CD4-positive, alpha-beta T cell treated with Interleukin-21 for 1 hour (primary cell): ENCODE measurements at places on chromosomes 11 and 22.

DNA sequence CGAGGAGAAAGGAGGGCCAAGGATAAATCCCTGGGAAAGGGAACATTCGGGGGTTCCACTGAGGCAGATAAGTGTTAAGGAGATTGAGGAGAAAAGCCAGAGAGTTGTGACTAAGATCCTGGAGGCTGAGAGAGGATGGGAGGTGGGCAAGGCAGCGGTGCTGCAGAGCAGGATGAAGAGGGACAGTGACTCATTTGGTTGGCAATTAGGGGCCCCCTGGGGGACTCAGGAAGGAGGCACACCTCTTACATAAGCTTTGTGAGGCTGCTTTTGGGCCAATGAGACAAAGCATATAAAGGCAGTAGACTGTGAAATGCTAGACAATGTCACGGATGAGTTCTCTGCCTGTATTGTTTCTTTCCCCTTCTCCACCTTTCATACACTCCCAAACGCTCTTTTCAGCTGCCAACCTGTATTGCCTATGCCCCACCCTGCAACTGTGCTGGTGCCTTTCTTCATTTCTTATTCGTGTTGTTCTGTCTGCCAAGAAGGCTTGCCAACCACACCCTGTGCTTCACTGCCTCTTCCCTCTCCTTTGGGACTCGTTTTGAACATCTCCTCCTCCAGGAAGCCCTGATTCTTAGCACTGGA is 246.8 kb upstream of the KIRREL3 start:
- DNase-seq, result no peak

GRCh38 chr22:47476231-47476630 is 713.8 kb downstream of the TBC1D22A start:
- DNase-seq, result no peak

- no peak for DNase-seq
Observed at GRCh38 chr11:57094181-57094935, 87.4 kb upstream of the LRRC55 start.

DNA sequence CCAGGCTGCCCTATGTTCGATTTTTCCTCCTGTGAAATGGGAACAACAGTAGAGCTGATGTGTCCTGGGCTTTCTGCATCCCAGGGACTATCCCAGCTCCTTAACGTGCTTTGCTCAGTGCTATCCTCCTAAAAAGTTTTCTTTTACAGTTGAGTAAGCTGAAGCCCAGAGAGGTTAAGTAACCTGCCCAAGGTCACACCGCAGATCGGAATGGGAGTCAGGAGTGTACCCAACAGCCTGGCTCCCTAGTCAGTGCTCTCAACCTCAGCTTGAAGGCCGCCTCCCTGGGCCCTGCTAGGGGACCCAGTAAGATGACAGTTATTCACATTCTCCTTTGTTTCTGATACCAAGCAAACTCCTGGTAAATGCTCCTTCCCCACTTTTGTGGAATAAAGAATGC is 45.9 kb downstream of the PARVB start:
- DNase-seq, result no peak

- DNase-seq, result no peak
Observed at GRCh38 chr11:19701421-19701820, 11.2 kb upstream of the NAV2 start.

DNA sequence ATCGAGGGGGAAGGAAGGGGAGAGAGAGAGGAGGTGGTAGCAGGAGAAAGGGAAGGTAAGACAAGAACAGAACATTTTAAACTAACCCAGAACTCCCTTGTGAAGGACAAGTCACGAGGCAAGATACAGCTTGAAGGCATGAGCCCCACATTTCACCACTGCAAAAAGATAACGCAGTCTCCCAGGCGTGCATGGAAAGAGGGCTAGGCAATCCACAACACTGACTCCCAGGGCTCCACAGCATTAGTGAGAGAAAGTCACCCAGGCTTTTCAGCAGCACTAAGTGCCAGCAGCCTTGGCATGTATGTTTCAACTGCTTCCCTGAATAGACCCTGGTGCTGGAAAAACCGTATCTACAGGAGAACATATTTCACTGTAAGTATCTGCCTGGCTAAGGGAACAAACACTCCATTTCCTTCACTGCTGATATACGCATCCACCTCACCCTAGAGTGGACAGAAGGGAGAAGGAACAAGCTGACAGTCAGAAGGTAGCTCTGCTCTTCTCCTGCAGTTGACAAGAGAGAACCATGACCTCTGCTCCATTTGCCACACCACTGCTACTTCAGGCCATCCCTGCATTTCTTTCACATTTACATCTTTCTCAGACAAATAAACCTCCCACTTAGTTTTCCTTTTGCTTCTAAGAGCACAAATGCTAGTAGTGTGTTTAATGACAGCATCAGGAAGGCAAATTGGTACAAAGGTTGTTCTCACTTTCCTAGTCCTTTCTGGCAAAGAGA is 87.9 kb downstream of the AMBRA1 start:
- no peak for DNase-seq

DNA sequence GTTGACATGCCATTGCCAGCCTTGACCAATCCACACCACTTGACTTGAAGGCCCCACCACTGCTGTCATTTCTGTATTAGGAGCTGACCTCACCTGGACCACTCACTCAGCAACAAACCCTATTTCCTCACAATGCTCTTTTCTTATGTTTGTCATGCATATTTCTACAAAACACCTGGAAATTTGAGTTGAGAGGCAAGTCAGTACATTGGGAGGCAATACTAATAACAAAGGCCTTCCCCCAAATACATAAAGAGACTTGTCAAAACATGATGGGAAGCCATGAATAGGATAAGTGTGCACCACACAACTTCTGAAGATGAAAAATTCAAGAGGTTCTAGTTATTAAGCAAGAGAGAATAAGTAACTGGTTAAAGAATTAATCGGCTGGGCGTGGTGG is 77.9 kb upstream of the POU2AF2 start:
- no peak for DNase-seq

GRCh38 chr11:70504246-70505020 is 106.1 kb downstream of the CTTN start:
- DNase-seq, result no peak

GRCh38 chr11:118239509-118240205 is 12.5 kb downstream of the MPZL3 start:
- no peak for DNase-seq

DNA sequence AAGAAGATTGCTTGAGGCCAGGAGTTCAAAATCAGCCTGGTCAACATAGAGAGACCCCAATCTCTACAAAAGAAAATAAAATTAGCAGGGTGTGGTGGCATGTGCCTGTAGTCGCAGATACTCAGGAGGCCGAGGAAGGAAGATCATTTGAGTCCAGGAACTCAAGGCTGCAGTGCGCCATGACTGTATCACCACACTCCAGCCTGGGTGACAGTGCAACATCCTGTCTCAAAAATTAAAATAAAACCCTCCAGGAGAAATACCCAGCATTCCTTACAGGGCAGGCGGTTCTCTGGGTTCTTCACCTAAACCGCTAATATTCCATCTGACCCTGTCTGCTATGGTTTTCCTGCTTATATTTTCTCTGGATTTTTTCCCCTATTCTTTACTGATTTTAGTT is 13.5 kb downstream of the TCF20 start:
- no peak for DNase-seq

DNA sequence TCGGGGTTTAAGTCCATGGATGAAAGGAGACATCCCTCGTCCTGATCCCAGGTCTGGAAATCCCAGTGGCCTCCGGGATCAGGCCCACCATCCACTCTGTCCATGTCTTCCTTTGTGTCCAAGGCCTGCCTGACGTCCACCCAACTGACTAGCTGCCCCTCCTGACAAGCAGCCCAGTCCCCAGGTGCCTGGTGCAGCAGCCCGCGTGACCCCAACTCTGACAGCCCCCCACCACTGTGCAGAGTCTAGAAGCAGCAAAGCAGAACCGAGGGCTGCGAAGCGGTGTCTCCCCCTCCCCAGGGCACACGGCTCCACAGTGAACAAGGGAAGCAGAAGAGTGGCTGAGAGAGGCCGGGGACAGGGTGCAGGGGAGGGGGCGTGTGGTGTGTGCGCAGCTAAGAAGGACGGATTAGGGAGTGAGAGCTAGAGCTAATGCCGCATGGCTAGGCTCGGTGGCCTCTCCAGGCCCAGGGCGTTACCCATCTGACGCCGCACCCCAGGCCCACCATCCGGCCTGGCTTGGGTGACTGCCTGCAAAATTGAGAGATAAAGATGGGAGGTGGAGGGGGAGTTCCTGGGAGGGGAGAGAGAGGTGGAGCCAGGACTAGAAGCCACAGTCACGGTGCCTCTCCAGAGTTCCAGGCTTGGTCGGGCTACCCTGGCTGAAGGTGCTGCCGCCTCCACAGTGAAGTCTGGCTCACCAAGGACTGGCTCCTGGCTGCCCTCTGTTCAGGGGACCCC is 16.6 kb upstream of the BAIAP2L2 start:
- no peak for DNase-seq

GRCh38 chr11:114501901-114502300 is 57.8 kb downstream of the NXPE1 start:
- no peak for DNase-seq

- DNase-seq, result no peak
Observed at GRCh38 chr11:70415642-70416395, 17.5 kb downstream of the CTTN start.

GRCh38 chr22:23424031-23424430 is 156.1 kb downstream of the IGLL1 start:
- no peak for DNase-seq

GRCh38 chr11:9053316-9054035 is 37.9 kb downstream of the SCUBE2 start:
- DNase-seq, result no peak

GRCh38 chr11:93238956-93239355 is 41.2 kb upstream of the SLC36A4 start:
- no peak for DNase-seq

DNA sequence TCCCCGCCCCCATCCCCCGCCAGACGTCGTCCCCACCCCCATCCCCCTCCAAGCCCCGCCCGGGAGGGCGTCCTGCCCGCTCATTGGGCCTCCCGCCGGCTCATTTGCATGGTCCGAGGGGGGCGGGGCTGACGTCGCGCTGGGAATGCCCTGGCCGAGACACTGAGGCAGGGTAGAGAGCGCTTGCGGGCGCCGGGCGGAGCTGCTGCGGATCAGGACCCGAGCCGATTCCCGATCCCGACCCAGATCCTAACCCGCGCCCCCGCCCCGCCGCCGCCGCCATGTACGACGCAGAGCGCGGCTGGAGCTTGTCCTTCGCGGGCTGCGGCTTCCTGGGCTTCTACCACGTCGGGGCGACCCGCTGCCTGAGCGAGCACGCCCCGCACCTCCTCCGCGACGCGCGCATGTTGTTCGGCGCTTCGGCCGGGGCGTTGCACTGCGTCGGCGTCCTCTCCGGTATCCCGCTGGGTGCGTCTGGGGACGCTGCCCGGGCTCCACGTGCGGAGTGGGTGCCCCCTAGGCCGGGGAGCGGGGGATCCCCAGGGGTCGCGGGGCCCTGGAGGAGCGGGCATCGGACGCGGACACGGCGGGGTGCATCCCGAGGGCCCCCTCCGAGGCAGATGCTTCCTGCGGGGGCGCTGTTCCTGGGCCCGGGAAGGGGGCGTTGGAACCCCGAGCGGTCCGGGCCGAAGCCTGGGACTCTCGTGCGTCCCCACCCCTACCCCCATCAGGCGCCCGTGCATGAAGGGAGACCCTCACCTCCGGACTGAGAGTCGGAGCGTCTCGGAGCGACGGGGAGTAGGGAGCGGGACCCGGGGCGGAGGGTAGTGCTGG is at the start of gene PNPLA3:
Gene PNPLA3 (plus strand): TSS at position 175 of the 834 bp plus-strand sequence. CDS start 107 bp downstream, at position 282.
- DNase-seq, result peak; percentile 77

- DNase-seq, result no peak
Observed at GRCh38 chr11:91173701-91174100, 950.9 kb upstream of the CHORDC1 start.

- no peak for DNase-seq
Observed at GRCh38 chr11:119680541-119681360, 48.2 kb downstream of the NECTIN1 start.

DNA sequence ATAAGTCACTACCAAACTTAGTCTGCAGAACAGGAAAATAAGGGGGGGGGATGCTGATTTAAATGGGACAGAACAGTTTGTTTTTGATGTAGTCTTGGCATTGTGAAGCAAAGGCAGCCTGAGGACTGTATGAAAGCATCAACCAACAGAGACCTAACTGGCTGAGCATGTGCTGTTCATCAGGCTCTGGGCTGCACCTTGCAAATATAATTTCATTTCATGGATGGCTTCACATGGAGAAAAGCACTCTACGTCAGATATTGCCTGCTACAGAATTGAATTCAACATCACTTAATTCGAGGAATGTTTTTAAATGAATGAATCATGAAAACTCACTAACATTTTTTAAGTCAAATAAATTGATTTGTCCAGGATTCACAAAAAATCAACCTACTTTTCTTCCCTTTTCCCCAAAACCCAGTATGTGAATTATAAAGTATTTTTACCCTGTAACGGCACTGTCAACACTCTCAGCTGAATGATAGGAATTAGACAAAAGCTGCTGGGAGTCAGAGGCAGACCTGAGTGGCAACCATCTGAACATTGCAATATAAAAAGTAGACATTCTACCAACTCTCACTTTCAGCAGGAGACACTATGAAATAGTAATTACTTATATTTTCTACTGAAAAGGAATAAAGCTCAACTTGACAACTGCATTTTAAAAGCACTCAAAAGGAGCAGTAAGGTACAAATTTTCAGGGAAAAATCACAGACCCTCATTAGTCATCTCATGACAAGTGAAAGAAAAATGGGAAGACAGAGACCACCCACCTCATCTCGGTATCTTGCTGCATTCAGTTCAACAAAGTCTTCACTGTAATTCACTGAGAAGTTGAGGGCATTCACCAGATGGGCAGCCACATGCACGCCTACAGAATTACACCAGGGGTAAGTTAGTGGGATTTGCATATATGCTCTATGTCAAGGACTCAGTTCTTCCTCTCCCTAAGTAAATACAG is 47.5 kb downstream of the NOX4 start:
- DNase-seq, result no peak

DNA sequence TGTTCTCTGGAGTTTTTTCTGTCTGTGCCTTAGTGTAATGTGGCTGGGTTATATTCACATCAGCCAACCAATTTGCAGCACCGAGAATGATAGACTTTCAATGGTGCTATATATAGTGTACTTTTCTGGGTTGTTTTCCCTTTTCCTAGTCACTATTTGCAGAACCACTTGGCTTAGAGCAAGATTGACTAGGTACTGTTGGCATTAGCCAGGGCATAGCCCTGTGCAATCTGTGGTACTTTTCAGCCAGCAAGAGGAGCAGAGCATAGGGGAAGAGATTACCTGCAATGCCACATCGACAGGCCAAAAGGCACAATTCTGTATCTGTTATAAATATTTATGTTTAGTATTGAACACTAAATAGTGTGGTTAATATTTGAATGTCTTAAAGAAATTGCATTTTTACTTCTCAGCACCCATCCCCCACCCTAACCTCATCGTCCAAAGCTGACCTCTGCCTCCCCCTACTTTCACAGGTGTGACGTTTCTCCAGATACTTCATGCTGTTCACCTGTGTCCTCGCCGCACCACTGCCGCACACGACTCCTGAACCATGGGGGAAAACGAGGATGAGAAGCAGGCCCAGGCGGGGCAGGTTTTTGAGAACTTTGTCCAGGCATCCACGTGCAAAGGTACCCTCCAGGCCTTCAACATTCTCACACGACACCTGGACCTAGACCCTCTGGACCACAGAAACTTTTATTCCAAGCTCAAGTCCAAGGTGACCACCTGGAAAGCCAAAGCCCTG is 51.4 kb downstream of the MICAL2 start:
- DNase-seq, result no peak

- DNase-seq, result no peak
Observed at GRCh38 chr22:25690798-25691197, 51.2 kb upstream of the MYO18B start.
